ENCODE measurements at places on chromosomes 6 and 20.
A peak's percentile ranks its signal among the peaks of the same experiment; 100 is the strongest.

DNA sequence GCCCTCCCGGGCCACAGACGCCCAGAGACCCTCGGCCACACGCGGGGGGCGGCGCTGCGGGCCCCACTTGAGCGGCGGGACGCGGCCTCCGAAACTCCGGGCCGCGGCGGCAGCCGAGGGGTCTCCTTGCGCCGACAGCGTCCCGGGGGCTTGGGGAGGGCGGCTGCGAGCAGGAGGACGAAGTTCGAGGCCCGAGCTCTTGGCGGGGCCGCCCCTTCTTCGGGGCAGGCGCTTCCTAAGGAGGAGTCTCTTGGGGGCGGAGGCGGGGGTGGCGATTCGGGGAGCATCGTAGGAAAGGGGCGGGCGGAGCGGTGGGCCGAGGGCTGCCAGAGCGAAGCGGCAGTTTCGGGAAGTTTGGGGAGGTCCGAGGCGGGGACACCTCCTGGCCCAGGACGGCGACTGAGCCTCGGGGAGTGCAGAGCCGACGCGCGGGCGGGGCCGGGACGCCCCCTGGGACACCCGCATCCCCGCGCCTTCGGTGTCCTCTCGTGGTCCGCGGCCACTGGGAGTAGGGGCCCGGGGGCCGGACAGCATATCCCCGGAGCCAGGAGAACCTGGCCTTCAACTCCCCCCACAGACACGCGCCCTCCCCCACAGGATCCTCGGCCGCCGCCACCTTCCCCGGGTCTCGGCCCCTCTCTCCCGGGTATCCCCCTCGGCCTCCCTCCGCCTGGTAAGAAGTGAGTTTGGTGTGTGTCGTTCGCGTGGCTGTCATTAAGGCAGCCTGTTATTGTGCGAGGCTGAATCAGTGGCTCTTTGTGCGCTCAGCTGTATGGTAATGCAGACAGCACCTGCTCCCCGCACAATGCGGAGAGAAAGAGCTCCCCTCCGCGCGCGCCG is 613 bp upstream of the DLL1 start:
- peak; percentile 28 for DNase-seq

GRCh38 chr6:111113336-111114086 is 26.2 kb downstream of the SLC16A10 start:
- peak; percentile 6 for DNase-seq

GRCh38 chr6:89693207-89693606 is 54.7 kb upstream of the LYRM2 start:
- no peak for DNase-seq

DNA sequence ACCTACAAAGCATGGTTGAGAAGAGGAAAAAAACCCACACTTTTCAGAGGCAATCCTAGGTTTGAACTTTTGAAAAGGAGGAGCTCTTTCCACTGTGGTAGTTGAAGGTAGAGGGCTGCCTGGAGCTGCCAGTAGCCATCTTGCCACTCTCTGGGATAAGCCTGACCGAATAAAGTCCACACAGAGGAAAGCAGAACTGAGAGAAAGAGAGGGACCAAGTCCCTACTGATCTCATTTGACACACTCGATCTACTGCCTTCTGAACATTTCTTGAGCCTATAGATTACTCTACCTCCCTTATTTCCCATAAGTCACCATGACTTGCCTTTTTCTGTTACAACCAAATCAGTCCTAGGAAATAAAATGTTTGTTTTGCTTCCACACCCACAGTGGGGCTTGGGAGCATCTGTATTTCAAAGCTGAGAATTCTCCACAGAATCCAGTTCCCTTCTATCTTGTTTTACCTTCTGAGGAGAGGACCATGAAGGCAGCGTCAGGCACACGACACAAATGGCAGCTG is 147.0 kb upstream of the PTPRK start:
- no peak for DNase-seq

DNA sequence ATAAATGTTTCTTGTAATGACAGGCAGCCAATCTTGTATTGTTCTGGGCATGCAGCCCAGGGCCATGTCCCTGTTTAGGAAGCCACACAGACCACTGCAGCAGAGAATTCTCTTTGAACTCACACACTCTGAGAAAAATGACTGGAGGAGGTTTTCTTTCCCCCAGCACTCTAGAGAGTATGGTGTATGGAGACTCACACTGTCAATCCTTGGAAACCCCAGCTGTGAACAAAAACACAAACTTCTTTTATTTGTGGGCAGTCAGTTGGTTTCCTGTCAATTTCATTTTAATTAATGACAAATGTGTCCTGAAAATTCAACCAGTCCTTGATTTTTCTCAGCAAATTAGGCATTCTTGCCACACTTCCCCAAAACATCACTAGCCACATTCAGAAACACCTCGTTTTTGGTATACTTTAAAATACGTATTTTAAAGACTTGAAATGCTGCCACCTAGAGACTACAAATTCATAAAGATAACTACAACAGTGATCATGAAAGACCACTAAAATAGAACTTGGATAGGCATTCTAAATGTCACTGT is 52.9 kb upstream of the UFL1 start:
- peak; percentile 27 for DNase-seq

Measured in NCI-H1694 (cell line).